Progenitor cell of endocrine pancreas (in vitro differentiated cells): ENCODE measurements at places on chromosomes 12 and 14.

DNA sequence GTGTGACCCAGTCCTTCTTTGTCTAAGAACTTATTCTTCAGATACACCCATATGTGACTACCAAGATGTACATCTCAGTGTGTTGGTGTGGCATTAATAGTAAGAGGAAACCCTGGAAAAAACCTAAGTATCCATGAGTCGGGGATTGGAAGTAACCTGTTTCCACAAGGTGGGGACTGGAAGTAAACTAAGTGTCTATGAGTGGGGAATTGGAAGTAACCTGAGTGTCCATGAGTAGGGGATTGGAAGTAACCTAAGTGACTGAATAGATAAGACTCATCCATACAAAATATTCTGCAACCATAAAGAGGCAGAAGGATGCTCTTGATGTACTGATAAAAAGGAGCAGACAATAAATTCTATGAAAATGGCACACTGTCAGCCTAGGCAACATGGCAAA, 184.7 kb downstream of the PHETA1 start:
- no peak for DNase-seq

- DNase-seq = no peak
Observed at GRCh38 chr12:40137252-40137651, 31.4 kb upstream of the SLC2A13 start.

GRCh38 chr12:106070611-106071010, 68.1 kb downstream of the NUAK1 start:
- no peak for DNase-seq

- DNase-seq = no peak
Observed at GRCh38 chr12:53944209-53944608, 5.6 kb downstream of the HOXC13 start.

DNA sequence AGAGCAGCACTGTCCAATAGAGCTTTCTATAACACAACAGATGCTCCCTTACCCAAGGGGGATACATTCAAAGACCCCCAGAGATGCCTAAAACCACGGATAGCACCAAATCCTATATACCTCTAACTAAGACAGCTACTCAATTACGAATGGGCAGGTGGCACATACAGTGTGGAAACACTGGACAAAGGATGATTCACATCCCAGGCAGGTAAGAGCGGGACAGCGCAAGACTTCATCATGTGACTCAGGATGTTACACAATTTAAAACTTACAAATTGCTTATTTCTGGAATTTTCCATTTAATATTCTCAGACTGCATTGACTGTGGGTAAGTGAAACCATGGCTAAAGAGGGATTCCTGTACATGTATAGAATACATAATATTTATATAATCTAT, 5.5 kb upstream of the HCFC2 start:
- no peak for DNase-seq

GRCh38 chr12:72610342-72610741, 338.2 kb downstream of the TRHDE start:
- DNase-seq = no peak

DNA sequence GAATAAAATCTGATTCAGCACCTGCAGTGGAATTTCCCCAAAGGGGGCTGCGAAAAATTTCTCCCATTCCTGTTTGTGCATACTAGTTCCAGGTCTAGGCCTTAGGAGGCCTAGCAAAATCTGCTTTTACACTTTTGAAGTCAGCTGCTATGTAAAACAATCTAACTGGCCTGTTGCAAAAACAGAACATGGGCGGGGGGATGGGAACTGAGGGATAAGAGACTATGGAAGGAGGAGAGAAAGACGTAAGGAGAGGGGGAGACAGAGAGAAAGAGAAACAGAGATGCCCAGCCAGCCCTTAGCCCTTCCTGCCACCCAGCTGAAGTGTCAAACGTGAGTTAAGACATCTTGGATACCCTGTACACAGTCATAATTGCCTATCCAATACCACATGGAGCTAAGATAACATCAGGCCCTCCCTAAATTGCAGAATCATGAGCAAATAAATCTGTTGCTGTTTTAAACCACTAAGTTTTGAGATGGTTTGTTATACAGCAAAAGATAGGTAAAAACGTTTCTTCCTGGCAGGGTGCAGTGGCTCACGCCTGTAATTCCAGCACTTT, 45.6 kb downstream of the SPTLC2 start:
- no peak for DNase-seq

GRCh38 chr12:66499000-66499399, 179.9 kb downstream of the GRIP1 start:
- no peak for DNase-seq

GRCh38 chr12:7190268-7191055, 976 bp downstream of the PEX5 start:
- DNase-seq = peak; percentile 31

DNA sequence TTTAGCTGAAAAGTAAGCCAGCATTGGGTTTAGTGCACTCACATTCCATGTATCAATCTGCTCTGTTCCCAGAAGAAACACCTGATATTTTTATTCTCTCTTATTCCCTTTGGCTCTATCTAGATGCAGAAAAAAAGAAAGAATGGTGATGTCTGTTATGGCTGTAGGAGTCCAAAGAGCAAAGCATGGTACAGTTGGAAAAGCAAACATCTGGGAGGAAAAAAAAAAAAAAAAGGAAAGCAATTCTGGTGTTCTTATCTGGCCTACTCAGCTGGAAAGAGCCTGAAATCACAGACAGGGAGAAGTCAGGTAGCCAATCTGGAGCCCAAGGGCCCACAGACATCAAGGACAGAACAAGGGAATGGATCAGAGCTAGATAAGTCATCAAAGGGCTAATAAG, 293.9 kb downstream of the DUSP6 start:
- DNase-seq = no peak

DNA sequence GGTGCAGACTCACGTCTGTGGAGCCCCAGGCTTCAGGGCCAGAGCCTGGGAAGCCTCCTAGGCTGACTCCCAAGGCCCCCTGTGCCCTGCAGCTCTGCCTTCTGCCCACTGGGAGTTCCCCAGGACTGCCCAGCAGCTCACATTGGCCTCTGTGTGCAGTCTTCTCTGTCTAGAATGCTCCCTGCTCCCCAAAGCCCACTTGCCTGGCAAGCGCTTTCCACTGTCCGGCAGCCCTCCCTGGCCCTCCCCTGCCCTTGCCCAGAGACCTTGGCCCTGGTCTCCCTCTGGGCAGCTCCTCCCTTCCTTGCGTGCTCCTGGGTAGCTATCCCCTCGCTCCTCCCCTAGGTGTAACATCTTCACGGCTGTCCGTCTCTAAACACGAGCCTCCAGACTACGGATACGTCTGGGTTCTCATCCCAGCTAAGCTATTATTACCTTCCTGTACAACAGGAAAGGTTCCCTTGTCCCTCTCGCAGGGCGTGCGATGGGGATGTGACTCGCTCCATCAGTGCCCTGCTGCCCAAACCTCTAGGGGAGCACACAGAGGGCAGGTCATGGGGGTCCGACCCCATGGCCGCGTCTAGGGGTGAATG, 325.5 kb upstream of the RTL1 start:
- no peak for DNase-seq

- DNase-seq = no peak
Observed at GRCh38 chr12:23631786-23632377, 317.6 kb downstream of the SOX5 start.

- DNase-seq = no peak
Observed at GRCh38 chr12:55703901-55704761, 3.6 kb downstream of the ITGA7 start.

GRCh38 chr14:95327558-95328374, 8.1 kb upstream of the CLMN start:
- DNase-seq = no peak

GRCh38 chr12:101108130-101108529, 101.9 kb downstream of the SLC5A8 start:
- no peak for DNase-seq

DNA sequence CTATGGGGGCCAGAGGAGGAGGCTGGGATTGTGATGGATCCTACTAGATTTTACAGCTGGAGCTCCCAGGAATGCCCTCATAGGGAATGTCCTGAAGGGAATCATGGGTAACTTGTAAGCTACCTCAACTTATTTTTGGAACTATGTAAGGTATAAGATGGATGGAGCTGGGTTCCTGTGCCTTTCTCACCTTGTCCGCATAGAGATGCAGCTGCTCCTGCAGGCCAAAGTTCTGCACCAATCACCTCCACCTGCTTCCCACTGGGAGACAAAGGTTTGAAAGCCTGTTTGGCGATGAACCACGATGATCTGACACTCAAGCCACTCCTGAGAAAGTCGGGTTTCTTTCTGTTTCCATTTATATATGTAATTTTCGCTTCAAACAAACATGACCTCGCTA, 648 bp upstream of the AKAP5 start:
- DNase-seq = no peak
